Stimulated activated effector memory CD8-positive, alpha-beta T cell treated with anti-CD3 and anti-CD28 coated beads, Interleukin-12 subunit alpha, Interleukin-12 subunit beta, amount 100 ng/mL, for 72 hours (primary cell): ENCODE measurements at places on chromosomes 1 and 21.

- no peak for DNase-seq
Observed at GRCh38 chr1:56522680-56523079, 56.7 kb downstream of the PLPP3 start.

DNA sequence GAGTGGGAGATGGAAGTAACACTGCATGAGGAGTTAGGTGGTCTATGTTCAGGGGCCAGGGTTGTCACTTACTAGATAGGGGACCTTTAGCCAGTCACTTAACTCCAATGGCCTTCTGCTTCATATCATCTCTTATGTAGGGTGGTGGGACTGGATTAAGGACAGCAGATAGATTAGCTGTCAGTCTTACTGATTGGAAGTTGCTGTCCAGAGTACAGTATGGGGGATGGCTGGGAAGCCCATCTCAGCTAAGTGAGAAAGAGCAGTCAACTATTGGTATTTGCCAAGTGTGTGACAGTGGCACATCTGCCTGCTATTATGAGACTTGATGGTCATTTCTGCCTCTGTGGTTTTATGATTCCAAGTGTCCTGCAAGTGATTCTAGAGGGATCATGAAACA lies 130.9 kb downstream of the FGGY start:
- no peak for DNase-seq

GRCh38 chr1:180253585-180254495 lies 23.8 kb downstream of the LHX4 start:
- no peak for DNase-seq

DNA sequence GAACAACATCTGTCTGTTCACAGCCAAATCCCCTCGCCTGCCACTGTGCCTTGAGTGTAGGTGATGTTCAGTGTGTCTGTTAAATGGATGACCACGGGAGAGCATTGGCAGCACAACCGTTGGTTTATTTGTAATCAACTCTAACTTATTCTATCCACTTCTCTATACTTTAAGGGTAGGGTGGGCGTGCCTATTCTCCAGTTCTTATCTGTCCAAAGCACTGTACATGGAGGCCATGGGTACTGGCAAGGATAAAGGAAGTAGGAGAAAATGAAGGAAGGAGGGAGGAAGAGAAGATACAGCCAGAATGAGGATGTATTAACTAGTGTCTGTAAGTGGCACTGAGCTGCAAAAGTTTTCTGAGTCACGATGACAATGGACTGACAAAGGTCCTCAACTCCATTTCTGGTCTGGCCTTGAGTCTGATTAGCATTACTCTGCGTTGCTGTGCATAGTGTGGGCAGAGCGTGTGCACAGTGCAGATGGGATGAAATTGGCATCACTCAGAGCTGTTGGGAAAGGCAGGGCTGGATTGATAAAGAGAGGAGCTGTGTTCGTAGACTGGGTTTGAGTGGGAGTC lies 7.1 kb downstream of the RHOU start:
- no peak for DNase-seq

DNA sequence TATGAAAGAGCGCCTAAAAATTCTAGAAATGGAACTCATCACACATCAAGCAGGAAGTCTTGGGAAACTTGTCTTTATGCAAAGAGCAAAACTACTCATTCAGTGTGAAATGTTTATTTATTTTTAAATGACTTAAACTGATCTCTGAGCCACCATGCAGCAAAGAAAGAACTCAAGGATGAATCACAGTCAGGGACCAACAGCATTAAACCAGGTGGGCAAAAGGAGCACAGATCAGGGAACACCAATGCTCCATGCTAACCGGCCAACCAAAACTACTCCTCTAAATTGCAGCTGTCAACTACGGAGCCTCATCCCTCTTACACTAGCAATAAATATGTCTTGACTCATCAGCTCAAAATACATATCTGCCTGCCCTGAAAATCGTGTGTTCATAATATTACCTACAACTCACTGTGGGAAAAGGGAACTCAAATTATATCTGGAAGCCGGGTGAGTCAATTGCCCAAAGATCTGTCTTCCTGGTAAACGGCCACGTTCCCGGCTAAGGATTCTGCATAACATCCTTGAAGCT lies 129.2 kb downstream of the PTPN14 start:
- no peak for DNase-seq

DNA sequence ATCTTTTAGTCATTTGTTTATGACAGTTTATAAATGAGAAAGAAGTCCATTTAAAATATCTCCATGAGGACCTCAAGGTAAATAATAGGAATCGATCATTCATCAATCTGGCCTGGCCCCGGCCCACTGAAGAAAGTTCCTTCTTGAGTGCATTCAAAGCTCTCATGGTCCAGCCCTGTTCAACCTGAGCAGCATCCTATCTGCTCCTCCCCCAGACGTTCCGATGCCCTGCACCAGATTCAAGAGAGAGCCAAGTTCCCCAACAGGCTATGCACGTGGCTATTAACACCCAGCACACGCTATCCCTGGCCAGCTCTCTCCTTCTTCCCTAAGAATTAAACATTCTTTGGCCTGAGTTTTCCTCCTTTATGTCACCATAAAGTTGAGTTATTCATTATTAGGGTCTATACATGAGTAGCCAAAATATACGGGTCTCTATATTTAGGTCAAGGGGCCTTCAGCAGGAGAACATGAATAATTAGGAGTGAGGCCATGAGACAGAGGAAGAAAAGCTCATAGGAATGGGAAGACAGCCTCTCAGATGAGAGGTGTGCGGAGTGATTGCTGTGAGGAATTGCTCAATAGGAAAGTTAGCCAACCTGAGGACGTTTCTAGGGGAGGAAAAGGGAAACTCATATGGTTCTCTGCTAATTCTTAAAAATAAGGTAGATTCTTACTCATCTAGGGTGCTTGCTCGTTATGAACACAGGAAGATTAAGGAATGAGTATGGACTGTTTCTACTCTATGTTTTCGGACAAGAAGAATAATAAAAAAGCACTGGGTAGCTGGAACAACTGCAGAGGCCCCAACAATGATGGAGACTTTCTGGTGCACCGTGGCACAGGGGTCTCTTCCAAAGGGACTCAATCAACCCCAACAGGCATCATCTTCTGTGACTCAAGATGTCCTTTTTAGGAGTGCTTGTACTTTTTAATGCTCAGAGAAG lies 23.6 kb downstream of the RUNX1 start:
- DNase-seq, result no peak
